ENCODE measurements at places on chromosomes 6 and 20.

DNA sequence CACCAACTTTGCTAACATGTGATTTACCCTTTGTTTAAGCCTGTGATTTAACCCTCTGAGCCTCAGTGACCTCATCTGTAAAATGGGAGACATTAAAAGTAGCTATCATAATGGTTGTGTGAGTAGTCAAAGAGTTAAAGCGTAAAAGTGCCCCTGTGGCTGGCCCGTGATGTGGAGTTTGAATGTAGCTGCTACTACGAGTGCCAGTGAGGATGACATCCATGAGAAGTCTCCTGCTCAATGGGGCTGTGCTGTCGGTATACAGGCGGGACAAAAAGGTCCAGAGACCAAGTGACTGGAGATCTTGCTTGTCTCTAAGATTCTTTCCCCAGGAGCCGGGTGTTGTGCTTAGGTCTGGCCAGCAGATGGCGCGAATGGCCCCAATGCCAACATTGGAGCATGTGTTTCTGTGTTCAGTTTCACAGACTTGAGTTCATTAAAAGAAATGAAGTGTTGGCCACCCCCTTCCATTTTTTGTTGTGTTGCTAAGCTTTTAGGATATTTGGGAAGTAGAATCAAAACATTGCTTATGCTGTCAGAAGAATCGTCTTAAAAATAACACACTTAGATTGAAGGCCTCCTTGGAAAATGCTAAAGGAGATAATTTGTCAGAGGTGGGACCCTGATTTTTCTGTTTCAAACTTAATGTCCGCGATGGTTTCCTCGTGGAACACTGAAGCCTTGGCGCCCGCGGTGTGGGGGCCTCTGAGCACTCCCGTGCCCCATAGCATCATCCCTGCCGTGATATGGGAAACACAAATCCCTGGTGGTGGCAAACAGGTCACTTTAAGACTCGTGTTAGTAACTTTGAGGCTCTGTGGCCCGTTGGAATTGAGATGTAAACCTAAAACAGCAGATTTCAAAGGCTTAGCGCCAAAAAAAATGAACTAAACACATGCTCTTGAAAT lies 9.3 kb upstream of the RBM38 start:
- DNase-seq, result no peak

GRCh38 chr6:140816681-140817080 lies 1316.0 kb upstream of the GJE1 start:
- no peak for DNase-seq

- no peak for DNase-seq
Measured at GRCh38 chr20:3847429-3847940, 851 bp downstream of the MAVS start.

GRCh38 chr6:149933461-149933860 lies 8.4 kb upstream of the ULBP2 start:
- DNase-seq, result no peak

DNA sequence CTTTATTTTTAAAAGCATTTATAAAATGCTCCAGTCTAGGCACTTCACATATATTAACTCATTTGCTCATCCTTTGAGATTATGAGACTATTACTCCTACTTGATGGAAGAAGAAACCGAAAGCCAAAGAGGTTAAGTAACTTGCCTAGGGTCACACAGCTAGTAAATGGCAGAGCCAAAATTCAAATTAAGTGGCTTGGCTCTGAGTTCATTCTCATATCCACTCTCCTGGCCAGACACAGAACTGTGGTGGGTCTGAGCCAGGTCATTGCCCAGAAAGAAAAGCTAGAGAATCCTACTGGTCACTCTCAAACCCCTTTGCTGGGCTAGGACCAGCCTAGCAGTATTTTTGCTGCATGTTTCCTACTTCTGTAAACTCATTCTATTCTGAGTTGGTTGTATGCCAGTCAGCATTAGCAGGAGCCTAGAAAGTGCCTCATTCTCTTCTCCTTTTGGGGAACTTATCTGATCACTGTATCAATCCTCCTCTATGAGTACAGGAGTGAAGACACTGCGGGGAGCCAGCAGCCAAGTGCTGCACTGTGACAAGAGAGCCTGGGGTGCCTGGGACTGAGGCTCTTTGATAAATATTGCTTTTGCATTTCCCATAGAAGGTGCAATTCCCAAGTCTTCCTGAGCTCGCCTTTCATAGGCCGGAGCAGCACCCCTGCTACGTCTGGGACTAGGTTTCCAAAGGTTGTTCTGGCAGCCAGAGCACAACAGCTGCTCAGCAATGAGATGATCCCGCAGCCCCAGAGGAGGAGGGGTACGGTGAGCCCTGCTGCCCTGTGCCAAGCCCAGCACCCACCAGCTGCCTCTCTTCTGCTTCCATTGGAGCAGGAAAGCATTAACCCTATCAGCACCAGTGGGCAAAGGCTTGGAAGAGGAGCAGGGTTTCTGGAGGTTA lies 728.3 kb downstream of the MAFB start:
- no peak for DNase-seq

DNA sequence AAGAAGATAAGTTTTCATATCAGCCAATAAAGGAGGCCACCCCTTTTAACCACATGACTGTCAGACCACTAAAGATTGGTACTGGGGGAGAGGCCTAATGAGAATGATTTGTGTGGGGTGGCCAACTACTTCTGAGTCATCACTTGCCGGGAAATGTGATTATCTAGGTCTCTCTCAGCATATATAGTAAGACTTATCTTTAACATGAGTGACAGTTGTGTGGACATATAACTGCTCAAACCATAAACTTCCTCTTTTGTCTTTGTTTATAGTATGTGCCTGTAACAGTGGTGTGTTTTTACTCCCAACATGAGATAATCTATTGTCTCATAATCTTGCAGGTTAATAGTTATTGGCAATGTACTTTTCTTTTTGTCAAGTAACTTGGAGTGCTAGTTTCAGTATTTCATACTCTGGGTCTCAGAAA lies 312.4 kb downstream of the CDKAL1 start:
- DNase-seq, result no peak

DNA sequence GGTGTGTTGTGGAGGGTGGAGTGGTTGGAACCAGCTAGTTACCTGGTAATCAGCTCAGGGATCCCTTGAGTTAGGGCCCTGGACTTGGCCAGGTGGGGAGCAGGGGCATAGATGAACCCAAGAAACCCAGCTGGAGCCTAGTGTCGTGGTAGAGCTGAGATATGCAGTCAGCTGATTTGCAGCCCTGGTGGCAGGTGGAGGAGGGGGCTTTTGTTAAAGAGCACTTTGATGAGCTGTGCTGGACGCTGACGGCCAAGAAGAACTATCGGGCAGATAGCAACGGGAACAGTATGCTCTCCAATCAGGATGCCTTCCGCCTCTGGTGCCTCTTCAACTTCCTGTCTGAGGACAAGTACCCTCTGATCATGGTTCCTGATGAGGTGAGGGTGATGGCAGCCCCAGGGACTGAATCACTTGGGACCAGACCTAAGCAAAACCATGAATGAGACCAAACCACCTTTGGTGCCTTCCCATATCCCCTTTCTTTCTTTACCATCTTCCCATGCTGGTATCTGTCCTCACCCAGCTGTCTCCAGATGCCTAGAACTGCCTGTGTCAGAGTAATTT lies 12.7 kb downstream of the DEF6 start:
- DNase-seq, result no peak

DNA sequence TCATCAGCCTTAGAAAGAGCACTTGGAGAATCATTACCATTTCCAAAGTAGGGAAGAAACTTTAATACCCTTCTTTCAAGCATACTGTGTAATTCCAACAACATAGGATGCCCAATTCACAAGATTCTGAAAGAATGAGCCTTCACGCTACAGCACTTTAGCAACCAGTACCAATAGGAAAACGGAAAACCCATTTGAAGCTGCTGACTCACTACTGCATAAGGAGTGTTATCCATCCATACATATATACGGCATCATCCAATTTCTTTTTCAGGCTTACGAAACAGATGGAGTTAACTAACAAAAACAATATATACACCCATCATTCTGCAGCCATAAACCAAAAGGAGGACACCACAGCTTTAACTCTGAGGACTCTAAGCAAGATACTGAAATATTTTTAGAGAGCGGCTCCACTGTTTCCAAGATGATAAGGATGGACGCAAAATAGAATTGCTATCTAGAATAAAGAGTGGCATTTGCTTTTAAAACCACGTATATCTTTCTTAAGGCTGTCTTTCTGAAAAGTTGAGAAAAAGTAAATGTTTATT lies 24.9 kb downstream of the FYN start:
- DNase-seq, result no peak

GRCh38 chr20:44097521-44098255 lies 89.3 kb downstream of the JPH2 start:
- no peak for DNase-seq

- DNase-seq, result no peak
Measured at GRCh38 chr6:82779041-82779440, 286.6 kb downstream of the UBE3D start.

GRCh38 chr6:71028236-71028876 lies 71.5 kb upstream of the B3GAT2 start:
- DNase-seq, result no peak

GRCh38 chr6:2641044-2641725 lies 109.5 kb downstream of the MYLK4 start:
- DNase-seq, result no peak

- no peak for DNase-seq
Measured at GRCh38 chr6:157401734-157402338, 20.8 kb downstream of the ZDHHC14 start.

GRCh38 chr20:31604567-31605030 lies 490 bp upstream of the ID1 start:
- no peak for DNase-seq

GRCh38 chr20:62486484-62486883 lies 10.7 kb upstream of the GATA5 start:
- DNase-seq, result no peak

GRCh38 chr6:36662827-36663256 lies 15.7 kb upstream of the CDKN1A start:
- no peak for DNase-seq

GRCh38 chr6:1840491-1841121 lies 230.9 kb downstream of the FOXC1 start:
- no peak for DNase-seq

- DNase-seq, result no peak
Measured at GRCh38 chr6:34695729-34696188, 808 bp downstream of the ILRUN start.

GRCh38 chr20:375265-375889 lies 5.2 kb upstream of the TRIB3 start:
- DNase-seq, result no peak

DNA sequence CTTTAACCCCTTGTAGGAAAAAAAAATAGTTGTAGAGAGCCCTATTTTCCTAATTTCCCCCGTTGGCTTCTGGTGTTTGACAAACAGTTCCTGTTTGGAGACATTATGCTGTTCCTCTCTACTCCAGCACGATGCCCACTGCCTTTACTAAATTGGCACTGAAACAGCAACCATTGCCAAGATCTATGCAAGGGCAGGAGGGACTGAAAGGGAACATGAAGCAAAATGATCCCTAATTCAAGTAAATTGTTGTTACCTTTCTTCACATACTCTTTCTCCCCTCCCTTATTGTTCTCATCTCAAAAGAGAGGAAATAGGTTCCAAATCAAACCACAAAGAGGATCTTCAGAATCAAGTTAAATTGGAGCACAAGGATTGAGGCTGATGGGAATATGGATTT lies 764.1 kb upstream of the MMS22L start:
- DNase-seq, result no peak

DNA sequence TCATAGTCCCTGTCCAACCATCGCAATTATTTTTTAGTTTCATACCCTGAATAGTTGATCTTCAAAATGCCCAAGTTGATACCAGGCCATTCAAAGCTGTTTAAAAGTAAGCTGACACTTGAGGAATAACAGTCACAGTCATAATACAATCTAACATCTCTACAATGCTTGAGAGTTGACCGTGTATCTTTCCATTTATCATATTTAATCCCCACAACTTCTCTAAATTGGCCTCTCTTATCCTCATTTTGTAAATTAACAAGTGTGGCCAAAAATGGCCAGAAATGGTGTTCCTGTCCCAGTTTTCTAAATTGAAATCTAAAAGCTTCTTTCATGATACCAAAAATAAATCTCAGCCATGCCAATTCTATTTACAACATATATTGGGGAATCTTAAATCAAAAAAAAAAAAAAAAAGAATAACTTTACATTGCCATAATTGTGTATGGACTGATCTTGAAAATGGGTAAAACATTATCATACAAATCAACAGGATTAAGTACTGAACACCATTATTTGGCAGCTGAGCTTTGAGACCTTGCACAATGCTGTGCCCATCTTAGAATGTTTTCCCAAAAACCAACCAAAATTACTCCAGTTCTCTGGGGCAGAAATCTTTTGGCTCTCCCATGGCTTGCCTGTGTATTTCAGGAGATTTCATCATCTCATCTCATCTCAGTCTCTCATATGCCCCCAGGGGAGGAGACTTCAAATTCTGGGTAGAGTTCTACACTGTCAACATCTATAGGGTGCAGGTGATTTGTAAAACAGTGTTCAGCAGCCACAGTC lies 448.7 kb upstream of the JARID2 start:
- DNase-seq, result no peak

DNA sequence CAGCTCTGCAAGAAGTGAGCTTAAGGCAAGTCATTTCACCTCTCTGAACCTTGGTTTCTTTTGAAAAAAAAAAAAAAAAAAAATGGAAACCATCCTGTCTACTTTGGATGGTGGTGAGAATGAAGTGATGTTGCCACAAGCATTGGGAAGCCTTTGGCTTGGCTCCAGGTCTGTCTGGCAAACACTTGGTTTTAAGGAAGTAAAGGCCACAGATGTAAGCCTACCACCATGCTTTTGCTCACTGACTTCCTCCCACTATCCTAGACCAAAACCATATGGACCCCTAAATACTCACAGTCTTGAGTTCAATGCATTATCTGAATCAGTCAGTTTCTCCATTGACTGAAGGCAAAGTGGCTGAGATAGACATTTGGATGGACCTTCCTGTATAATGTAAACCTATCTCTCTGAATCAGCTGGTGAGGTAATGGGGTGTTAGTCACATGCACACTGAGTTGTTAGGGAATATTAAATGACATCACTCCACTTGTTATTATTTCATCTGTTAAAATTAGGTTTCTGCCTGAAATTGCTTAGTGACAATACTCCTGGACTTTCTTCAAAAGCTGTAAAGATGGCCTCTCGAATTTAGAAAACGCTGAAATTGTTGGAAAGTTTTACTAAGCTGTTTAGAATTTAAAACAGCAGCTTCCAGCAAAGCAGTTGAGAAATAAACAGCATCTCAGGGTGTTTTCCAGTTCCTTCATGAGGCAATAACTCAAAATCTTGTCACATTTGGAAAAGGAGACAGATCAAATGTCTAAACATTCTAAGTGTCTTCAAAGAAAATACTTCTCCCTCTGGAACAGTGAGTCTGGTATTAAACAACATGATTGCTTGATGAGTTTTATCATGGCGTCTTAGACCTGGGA lies 833.5 kb downstream of the DHX35 start:
- no peak for DNase-seq

GRCh38 chr6:157791450-157791849 lies 31.6 kb upstream of the SNX9 start:
- no peak for DNase-seq

- no peak for DNase-seq
Measured at GRCh38 chr6:85357651-85358050, 92.2 kb upstream of the NT5E start.

All from right renal cortex interstitium (tissue), 3 donors.